ENCODE measurements at places on chromosomes 11 and 22.

DNA sequence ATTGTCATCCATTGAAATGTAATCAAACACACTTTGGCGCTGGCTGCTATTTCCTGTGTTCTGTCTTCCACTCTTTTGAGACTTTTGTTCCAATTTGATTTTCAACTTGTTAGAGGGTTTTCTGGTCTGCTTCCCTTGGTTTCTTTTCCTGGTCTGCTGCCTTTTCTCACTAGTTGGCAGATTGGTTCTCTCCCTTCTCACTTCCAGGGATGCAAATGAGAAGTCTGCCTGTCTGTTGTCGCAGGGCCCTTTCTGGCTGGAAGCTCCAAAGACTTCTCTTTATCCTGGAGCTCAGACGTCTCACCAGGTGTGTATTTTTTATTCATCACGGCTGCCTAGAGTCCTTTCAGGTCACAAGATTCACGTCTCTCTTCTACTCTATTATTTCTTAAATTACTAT, 84.0 kb downstream of the RPS6KA4 start:
- no peak for DNase-seq

- no peak for DNase-seq
Measured at GRCh38 chr22:42766860-42767259, 46.2 kb upstream of the A4GALT start.

- peak; percentile 67 for DNase-seq
Measured at GRCh38 chr11:105673089-105673488, 63.2 kb downstream of the GRIA4 start.

DNA sequence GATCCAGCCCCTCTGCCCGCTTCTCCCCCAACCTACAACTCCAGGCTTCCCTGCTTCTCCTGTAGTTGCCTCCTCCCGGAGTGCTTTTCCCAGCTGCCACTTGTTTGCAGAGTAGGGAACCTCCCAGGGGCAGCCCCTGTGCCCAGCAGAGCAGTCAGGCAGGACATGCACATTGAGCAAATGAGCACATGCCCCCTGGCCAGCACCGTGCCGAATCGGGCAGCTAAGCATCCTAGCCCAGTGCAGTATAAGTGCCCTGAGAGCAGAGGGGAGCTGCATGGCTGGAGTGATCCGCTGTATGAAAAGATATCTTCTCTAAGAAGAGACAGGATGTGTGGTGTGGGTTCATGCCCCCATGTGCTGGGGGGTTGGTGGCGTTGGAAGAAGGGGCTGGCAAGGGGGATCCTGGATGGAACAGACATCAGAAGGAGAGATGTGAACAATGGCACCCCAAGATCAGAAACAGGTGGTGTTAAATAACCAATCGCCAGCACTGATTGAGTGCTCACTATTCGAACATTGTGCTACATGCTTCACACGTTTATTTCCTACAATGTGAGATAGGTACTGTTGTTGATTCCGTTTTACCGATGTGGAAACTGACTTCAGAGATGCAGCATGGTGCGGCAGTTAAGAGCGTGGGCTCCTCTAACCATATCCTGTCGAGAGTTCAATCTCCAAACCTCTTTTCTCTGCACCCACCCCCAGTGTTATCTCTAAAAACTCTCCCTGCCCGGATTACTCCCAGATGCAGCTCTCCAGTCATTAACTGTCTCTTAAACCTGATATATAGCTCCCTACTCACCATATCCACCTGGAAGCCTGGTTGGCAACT, 1.2 kb downstream of the AIP start:
- peak; percentile 75 for DNase-seq

DNA sequence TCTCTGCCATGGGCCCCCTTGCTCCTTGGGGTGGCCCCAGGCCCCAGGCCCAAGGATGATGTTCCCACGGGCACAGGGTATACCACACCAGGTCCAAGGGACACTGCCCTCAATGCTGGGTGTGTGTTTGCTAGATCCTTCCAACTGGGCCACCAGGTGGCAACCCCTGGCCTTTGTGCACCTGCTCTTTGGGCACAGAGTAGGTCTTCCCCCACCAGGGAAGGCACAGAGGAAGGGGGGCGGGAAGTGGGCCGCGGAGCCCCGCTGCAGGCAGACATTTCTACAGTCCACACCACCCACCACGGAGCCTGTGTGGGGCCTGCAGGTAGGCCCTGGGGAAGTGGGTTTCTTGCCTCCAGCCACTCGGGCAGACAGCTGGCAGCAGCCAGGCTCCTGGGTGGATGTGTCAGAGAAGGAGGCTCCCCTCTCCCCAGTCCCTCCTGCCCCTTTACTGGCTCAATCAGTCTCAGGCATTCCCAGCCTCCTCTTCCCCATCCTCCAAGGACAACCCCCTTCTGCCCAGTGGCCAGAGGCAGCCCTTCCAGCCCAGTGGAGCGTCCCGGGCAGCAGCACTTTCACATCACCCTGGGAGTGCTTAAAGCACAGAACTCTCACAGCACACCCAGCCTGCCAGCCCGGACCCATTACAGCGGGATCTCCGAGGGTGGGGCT, 21.6 kb downstream of the MAFF start:
- DNase-seq, result peak; percentile 21

- no peak for DNase-seq
Measured at GRCh38 chr11:112977755-112978154, 16.5 kb downstream of the NCAM1 start.

DNA sequence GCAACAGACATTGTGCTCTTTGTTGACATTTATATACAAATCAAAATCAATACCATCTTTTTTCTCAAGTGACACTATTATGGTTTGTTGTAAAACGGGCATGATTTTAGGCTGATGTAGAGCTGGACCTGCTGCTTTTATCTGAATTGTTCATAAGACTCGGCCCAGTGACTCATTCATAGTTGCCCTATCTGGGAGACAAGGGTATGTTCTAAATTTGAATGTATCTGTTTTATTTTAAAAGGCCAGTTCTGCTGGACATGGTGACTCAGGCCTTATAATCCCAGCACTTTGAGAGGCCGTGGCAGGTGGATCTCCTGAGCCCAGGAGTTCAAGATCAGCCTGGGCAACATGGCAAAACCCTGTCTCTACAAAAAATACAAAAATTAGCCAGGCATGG, 39.3 kb downstream of the CEP295 start:
- DNase-seq, result no peak

DNA sequence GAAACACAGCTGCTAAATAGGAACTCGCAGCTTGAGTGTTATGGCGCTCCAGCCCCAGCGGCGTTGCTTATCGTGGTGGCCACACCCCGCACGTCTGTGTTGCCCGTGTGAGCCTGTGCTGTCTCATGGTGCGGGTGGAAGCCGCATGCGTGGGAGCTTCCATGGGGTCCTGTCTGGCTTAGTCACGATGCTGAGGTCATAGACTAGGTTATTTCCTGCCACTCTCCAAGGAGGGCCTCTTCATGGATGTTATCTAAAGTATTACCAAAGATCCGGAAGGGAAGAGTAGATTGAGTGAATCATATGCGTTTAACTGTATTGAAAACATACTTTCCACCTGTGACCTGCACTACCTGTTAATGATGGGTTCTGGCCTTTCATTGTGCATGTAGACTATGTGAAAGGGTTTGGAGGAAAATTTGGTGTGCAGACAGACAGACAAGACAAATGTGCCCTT, 21.7 kb downstream of the CTTN start:
- no peak for DNase-seq

GRCh38 chr11:103633068-103633788, 403.2 kb upstream of the DDI1 start:
- DNase-seq, result no peak

All from DND-41 (cell line).